A549 treated with CORT108297 at 1 μM for 4 hours (cell line): ENCODE measurements at places on chromosomes 11 and 22. TPM values are rescaled to one million over a fixed set of nuclear protein-coding genes. Genes with fewer than 3 reads are reported as not detected.

The FAM227A gene
- 0.46 to 1.1 TPM (median 0.80 TPM) in 5 replicates for total RNA-seq

The MRPL40 gene
- total RNA-seq, result 40.6 to 50.4 TPM (median 44.9 TPM) in 5 replicates

The LRRC56 gene
- 0.45 to 0.93 TPM (median 0.75 TPM) in 5 replicates for total RNA-seq

The BLID gene
- not detected in 5 replicates for total RNA-seq

The PLAAT2 gene
- 0.18 to 0.60 TPM (median 0.46 TPM) in 5 replicates for total RNA-seq

The MYEOV gene
- 98.5 to 119 TPM (median 112 TPM) in 5 replicates for total RNA-seq

The ZP1 gene
- 0.09 to 0.19 TPM (median 0.12 TPM) in 5 replicates for total RNA-seq

The DEPDC7 gene
- 6.5 to 10.1 TPM (median 7.8 TPM) in 5 replicates for total RNA-seq

The GRIA4 gene
- total RNA-seq, result not detected in 5 replicates

The SMC1B gene
- total RNA-seq, result 0.02 to 0.03 TPM (median 0.03 TPM) in 3 of 5 replicates, not detected in the others

The MAPK11 gene
- 4.7 to 7.6 TPM (median 7.3 TPM) in 5 replicates for total RNA-seq
